ENCODE measurements at places on chromosomes 4 and X.

DNA sequence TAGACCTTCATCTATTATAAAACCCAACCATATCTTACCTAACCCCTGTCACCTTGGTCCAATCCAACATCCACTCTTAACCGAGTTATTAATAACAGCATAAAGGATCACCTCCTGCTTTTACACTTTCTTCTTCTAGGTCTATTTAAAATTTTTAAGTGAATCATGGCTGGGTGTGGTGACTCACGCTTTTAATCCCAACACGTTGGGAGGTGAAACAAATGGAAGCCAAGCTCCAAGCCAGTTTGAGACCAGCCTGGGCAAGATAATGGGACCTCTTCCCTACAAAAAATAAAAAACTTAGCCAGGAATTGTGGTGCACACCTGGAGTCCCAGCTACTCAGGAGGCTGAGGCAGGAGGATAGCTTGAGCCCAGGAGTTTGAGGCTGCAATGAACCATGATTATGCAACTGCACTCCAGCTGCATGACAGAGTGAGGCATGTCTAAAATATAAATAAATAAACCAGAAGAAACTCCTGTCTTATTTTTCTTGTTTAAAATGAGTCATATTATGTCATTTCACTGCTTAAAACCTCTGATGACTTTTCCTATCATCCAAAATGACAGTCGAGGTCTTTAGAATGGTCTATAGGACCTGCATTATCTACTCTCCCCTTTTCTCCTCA, 188.4 kb downstream of the GASK1B start:
- DNase-seq = no peak

DNA sequence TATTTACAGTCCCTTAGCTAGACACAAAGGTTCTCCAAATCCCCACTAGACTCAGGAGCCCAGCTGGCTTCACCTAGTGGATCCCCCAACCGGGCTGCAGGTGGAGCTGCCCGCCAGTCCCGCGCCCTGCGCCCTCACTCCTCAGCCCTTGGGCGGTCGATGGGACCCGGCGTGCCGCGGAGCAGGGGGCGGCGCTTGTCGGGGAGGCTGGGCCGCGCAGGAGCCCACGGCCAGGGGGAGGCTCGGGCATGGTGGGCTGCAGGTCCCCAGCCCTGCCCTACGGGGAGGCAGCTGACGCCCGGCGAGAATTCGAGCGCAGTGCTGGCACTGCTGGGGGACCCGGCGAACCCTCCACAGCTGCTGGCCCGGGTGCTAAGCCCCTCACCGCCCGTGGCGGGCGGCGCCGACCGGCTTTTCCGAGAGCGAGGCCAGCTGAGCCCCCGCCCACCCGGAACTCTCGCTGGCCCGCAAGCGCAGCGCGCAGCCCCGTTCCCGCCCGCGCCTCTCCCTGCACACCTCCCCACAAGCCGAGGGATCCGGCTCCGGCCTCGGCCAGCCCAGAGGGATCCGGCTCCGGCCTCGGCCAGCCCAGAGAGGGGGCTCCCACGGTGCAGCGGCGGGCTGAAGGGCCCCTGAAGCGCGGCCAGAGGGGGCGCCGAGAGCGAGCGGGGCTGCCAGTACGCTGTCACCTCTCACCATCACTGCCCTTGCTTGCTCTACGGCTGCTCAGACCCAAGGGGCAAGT, 39.4 kb downstream of the WFS1 start:
- DNase-seq = no peak

DNA sequence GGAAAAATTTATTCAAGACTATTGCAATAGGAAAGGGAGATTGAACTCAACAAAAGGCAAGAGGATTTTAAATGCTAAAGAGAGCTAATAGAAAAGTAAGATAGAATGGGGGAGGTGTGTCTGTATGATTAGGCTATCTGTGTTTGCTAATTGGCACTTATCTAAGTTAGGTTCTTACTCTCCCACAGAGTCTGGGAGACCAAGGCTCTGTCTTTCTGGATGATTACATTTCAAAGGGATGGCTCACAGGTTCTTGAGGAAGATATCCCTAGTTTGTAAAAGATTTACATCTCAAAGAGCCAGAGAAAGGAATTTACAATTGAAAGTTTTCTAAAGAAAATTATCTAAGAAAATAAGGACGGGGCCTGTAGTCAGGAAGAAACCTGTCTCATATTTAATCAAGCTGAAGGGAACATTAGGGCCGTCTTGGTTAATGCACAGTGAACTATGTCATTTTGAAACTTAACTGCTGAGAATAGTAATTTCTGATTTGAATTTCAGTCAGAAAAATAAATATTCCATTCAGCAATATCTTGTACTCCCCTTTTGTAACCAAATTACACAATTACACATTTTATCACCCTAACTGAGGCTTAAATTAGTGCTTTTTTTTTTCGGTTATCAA, 75.8 kb downstream of the MAGEB10 start:
- no peak for DNase-seq

GRCh38 chrX:151702741-151703340, 7.6 kb downstream of the PRRG3 start:
- DNase-seq = peak; percentile 26

DNA sequence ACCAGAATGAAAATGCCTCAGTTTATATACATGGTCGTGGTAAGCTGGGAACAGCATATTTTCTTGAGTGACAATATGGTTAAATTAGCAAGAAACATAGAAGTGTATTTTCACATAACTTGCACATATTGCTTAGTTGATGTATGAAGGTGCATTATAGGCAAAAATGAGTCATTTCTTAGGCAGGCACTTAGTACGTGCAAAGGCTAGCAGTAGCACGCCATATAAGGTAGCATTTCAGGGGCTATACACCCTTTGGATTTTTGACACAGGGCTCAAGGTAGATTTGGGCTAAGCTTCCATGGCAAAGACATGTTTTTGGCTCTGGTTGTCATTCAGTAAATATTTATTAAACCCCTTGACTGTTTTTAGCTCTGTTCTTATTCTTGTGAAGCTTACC, 33.1 kb downstream of the PCDH7 start:
- no peak for DNase-seq

- no peak for DNase-seq
Measured at GRCh38 chr4:159188646-159189045, 85.8 kb downstream of the RAPGEF2 start.

DNA sequence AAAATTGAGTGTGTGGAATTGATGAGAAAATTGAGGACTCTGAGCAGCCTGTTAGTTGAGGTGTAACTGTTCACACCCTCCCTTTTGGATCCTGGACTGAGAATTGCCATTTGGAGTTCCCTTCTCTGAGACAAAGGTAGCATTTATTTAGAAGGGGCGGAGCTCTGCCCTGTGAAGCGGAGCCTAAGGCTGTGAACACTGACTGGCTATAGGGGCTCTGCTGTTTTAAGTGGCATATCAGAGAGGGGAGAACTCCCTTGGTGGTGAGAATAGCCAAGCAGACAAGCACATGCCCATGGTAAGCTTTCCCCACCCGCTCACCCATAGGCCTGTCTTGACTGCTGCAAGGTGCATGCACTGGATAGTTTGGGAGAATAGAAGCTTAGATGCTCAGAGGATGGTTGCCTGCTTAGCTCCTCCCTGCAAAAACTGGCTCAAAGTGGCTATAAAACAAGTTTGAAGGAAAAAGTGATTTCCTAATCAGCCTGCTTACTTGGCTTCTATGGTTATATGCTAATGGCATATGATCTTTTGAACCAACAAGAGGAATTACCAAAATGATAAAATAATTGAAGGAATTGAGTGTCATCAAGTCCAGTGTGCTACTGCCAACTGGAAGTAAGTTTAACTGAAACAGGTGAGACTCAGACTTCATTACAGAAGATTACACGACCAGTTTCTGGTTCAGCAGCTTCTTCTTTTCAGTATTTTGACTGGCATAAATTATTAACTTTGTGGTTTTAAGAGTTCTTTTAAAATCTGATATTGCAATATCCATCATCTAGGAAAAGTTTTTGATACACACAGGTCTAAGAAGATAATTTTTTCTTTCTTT, 108.4 kb downstream of the AFF1 start:
- no peak for DNase-seq

- DNase-seq = no peak
Measured at GRCh38 chrX:121160987-121161386, 113.6 kb downstream of the GLUD2 start.

- no peak for DNase-seq
Measured at GRCh38 chr4:168844353-168845049, 165.6 kb downstream of the CBR4 start.

GRCh38 chr4:6257247-6258025, 12.2 kb upstream of the WFS1 start:
- no peak for DNase-seq

DNA sequence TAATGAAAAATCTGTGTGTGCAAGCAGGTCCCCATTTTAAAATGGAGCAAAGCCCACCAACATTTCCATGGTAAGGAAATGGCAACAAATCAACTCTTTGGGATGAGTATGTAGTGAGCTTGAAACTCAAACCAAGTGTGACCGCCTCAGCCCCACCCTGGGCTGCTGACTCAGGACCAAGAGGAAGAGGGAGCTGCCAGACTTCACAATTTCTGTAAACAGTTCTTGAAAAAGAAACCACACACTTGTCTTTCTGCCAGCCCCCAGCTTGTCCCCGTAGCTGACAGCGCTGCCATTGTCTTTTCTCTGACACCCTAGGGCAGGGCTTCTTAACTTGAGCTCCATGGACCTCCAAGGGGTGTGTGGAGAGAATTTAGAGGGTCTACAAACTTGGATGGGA, 10.3 kb downstream of the RTL5 start:
- no peak for DNase-seq

DNA sequence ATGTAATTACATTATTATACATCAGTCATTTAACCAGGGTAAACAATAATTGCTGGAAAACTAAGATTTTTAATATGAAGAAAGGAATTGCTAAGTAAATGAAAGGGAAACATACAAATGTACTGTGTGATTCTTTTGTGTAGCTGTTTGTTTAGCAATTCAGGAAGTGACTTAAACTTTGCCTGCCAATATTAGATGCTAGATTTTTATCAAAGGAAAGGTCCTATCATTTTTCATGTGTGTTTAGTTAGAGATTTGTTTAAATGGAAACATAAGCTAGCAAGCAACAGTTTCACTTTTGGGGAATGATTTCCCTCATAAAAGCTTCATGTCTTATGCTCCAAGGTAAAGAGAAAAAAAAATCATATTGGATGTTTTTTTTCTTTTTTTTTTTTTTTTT, 95.1 kb upstream of the LIMCH1 start:
- no peak for DNase-seq

DNA sequence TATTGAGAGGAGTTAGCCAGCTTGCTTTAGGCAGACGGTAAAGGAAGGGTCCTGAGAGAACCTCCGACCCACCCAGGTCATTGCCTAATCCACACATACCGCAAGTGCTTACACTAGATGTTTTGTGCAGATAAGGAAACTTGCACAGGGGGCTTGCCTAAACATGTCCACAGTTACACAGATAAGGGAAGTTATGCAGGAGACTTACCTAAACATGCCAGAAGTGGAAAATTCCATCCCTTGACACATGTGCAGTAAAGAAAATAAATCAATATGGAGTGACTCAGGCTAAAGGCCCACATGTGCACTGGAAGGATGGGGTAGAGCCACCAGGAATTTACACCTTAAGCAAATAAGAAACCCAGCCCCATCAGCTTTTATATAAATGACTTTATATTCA, 232.8 kb upstream of the HDX start:
- no peak for DNase-seq

DNA sequence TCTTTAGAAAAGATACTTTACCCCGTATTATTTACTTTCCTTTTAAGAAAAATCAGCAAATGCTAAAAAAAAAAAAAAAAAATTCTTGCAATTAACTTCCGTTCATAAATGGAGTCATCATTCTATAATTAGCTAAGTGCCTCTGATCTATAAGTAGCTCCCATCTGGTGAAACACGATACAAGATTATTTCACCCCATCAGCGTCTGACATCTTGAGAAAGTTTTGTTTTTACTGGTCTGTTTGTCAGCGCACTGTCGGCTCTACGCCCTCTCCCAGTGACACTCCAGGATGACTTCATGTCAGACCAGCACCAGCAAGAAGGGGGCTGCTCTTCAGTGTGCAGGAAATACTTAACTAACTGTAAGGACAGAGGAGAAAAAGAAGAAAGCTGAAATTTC, 108.3 kb downstream of the AFAP1 start:
- no peak for DNase-seq

All from body of pancreas (tissue), 4 donors.